ENCODE measurements at places on chromosomes 12 and 14.
A peak's percentile ranks its signal among the peaks of the same experiment; 100 is the strongest.

GRCh38 chr12:121116318-121117225, 16.1 kb upstream of the P2RX7 start:
- no peak for DNase-seq

DNA sequence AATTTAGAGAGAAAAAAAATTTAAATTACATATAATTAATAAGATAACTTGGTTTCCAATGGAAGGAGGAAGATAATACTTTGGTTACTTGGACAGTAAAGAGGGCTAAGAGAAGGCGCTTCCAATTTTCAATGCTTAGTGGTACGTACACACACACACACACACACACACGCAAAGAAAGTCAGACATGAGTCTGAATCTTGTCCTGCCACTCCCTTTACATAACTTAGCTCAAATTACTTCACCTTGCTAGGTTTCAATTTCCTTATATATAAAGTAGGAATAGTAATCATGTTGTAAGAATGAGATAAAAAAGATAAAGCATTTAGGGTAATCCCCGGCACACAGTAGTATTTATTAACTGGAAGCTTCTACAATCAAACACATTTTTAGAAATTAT, 39.7 kb upstream of the VCPKMT start:
- DNase-seq, result no peak

DNA sequence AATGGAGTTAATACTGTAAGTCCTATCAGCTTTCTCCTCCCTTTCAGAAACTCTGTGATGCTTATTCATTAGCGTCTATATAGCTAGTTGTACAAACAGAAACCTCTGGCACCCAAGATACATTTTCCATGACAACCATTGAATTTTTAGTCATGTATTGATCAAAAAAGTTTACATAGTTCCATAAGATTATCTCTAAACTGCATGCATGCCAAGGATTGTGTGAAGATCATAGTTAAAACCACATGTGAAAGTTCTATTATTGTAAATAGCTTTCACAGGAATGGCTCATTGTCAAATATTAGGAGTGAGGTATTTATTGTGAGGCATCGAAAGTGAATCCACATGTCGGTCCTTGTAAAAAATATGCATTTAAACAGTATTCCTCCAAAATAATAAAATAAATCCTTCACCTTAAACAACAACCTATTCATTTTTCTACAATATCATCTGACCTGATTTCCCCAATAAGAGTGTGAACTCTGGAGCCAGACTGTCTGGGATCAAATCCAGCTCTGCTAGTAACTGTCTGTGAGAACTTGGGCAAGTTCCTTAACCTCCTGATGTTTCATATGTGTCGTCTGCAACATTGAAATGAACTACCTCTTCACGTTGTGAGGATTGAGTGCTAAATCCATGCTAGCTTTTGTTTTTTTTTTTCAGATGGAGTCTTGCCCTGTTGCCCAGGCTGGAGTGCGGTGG, 10.6 kb upstream of the CDKL1 start:
- no peak for DNase-seq

- DNase-seq, result no peak
Observed at GRCh38 chr12:28991626-28992025, 157.5 kb upstream of the FAR2 start.

DNA sequence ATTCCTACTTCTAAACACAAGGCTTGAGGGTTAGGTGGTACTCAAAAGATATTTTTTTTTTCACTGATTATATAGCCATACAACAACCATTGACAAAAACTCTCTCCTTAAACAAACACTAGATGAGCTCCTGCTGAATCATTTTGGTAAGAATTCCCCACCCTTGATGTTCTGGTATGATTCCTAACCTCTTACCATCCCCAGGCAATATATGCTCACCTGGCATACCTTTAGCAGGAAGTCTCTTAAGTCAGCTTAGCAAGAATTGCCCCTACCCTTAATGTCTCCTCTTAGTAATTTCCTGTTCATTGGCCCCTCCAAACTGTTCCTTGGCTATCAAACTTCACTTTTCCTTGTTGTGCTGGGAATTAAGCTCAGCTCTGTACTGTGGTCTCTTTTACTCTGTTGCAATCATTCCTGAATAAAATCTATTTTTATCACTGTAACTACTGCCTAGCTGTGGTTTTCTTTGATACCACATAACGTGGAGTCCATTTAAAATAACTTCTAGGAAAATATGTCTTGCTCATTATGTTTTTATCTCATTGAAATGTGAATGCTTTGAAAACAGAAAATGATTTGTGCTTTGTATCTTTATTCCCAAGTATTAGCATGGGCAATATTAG, 712.6 kb downstream of the SLC16A7 start:
- no peak for DNase-seq

DNA sequence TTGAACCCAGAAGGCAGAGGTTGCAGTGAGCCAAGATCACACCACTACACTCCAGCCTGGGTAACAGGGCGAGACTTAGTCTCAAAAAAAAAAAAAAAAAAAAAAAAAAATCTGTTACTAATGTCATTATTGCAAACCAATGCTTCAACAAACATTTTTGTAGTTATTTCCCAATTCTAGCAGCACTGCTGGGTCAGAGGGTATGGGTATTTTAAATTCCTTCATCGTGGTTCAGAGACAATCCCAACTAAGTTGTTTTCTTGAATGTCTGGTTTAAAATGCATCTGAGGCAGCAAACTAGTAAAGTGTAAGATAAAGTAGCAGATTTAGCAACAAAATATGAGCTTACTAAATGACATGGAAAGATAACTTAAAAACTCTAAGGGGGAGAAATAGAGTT, 65.6 kb downstream of the FERMT2 start:
- no peak for DNase-seq

DNA sequence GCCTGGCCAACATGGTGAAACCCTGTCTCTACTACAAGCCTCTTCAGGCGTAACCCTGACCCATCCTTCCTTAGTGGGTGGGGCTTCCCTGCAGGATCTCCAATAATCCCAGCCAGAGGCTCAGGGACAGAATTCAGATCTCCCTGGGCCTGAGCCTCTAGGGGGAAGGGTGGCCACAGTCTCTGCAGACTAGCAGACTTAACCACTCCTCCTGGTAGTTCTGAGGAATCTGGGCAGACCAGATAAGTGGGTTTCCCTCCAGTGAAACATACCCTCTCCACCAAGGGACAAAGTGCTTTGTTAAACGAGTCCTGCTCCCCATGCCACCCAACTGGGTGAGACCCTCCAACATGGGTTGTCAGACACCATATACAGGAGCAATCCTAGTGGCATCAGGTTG, 36.6 kb upstream of the TRIM9 start:
- no peak for DNase-seq

GRCh38 chr14:104940526-104941150, 16.0 kb downstream of the PLD4 start:
- DNase-seq, result no peak

DNA sequence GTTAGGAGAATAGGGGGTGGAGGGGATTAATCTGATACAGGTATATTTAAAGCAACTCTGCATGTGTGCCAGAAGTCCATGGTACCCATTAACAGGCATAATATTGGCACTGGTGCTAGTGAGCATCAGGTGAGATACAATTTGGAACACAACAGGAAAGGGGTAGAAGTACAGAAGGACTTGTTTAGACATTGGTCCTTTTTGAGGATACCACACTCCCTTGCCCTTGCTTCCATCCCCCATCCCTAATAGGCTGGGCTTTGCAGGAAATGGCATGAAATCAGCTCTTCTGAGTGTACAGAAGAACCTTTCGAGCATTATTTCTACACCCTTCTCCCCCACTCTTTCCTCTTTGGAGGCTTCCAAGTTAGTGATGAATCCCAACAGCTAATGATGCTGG, 16.4 kb downstream of the PCBP2 start:
- no peak for DNase-seq

GRCh38 chr12:132491138-132491663, 1.2 kb downstream of the FBRSL1 start:
- DNase-seq, result no peak

- no peak for DNase-seq
Observed at GRCh38 chr12:115569345-115570068, 708.0 kb downstream of the MED13L start.

- DNase-seq, result no peak
Observed at GRCh38 chr12:103654816-103655215, 67.7 kb downstream of the STAB2 start.

DNA sequence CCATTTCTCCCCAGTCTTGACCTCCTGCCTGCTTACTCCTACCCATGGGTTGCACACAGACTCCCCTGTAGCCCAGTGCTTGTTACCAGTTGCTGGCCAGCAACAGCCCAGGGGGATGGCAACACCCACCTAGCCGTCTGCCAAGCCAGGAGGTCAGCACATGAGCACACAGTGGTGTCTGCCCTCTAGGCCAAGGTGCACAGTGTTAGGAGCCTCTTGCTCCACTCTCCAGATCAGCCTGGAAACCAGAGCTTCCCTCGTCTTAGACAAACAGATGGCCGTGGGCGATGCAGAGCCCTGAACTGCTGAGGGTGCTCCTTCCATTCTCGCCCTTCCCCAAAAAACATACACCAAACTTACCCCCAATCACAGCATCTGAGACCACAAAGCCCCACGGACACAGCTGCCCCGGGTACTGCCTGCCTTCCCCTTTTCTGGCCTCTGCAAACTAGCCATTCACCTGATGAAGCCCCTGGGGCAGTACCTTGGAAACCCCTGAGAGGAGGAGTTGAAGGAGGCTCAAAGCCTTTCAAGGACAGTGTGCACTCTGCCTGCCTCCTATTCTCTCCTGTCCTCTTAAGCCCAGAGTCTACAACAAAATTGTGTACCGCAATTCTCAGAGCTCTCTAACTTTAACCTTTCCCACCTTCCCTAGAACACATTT, 1.0 kb upstream of the GPD1 start:
- DNase-seq, result no peak

DNA sequence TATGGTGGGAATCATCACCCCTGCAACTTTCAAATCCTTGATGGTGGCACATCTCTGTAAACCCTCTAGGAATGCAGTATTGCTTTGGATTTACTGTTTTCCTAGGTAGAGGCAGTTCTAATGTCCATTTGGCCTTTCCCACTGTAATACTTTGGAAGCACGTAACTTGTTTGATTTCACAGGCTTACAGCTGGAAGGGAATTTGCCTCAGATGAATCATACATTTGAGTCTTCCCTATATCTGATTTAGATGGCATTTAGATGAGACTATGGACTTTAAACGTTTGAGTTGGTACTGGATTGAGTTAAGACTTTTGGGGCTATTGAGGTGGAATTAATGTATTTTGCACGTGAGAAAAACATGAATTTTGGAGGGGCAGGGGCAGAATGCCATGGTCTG, 35.9 kb downstream of the DAAM1 start:
- no peak for DNase-seq

DNA sequence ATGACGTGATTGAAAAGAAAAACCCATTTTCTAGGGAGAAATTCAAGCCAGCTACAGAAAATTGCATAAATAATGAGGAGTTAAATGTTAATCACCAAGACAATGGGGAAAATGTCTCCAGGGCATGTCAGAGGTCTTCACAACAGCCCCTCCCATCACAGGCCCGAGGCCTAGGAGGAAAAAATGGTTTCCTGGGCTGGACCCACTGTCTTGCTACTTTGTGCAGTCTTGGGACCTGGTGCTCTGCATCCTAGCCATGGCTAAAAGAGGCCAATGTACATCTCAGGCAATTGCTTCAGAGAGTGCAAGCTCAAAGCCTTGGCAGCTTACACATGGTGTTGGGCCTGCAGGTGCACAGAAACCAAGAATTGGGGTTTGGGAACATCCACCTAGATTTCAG, 65.3 kb downstream of the TUNAR start:
- DNase-seq, result no peak

DNA sequence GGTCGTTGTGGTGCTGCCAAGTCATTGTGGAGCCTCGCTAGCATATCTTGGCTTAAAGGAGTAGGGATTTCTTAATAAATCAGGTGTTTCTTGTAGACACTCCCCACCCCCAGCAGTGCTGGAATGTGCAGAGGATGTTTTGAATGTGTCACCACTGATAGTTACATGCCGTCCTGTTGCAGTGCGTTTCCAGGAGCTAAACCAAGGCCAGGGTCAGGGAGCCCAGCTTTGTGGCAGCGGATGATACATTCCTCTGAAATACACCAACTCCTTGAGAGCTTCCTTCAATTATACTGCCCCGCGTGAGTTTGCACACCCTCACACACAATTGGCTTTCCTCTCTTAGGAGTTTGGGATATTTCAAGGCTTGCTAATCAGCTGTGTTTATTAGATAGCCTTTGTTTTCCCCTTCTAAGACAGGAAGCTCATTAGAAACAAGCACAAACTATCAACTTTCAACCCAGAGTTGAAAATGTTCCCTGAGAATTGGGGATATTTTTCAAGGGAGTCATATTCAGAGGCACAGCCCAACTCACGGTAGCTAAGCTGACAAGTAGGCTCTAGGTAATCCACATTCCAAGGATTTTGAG, 154.9 kb downstream of the C12orf75 start:
- peak; percentile 37 for DNase-seq

DNA sequence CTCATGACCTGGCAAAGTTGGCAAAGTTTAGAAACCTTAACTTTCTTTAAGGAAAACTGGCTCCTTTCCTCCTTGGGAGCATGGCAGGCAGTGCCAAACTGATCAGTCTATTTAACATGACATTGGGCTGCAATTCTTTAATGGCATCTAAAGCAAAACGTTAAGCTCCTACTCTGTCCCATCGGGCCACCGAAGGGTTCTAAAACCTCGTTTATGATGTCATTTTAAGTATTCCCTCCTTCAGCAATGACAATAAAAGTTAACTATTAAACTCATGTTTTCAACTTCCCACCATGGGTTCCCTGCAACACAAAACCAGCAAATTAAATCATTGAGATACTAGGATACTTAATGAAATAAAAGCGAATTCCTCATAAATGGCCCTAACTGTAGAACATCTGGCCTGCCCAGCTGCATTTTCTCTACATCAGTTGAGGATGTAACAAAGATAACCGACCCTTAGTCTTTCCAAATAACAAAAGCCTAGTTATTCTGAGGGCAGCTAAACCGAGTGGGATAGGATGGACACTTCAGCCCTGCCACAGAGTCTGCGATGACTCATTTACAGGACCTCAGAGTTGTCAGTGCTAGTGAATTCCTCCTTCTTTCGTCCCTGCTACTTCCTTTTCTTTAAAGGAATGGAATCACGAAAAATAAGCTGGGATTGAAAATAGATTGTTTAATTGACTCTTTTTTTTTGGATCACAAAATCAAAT, 34.5 kb upstream of the RIC8B start:
- DNase-seq, result peak; percentile 17
